ENCODE measurements at places on chromosomes 11 and 22. TPM values are rescaled to one million over a fixed set of nuclear protein-coding genes. Genes with fewer than 3 reads are reported as not detected.

GRCh38 chr11:58276151-58276550 is 8.1 kb upstream of the OR10W1 start:
- H3K27ac ChIP-seq: no peak overlapping the region
- H3K36me3 ChIP-seq: no peaks in the 10 kb centered on the region
- H3K27me3 ChIP-seq: no peaks in the 10 kb centered on the region

- no peak overlapping the region for H3K4me3 ChIP-seq
- H3K4me1 ChIP-seq: peaks cover 17% of the 10 kb centered on the region
Measured at GRCh38 chr22:35911877-35912276, 116.7 kb downstream of the RBFOX2 start.

GRCh38 chr22:40213478-40213877 is 35.8 kb downstream of the TNRC6B start:
- no peaks in the 10 kb centered on the region for H3K4me1 ChIP-seq
- DNase-seq: no peak
- H3K27ac ChIP-seq: no peak overlapping the region
- no peaks in the 10 kb centered on the region for H3K36me3 ChIP-seq
- H3K4me3 ChIP-seq: no peak overlapping the region
- no peaks in the 10 kb centered on the region for H3K27me3 ChIP-seq

GRCh38 chr11:126214841-126215240 is 3.3 kb downstream of the FAM118B start:
- H3K36me3 ChIP-seq: peaks cover 2% of the 10 kb centered on the region
- H3K4me3 ChIP-seq: no peak overlapping the region
- peaks cover 30% of the 10 kb centered on the region for H3K4me1 ChIP-seq
- no peak for DNase-seq
- no peak overlapping the region for H3K27ac ChIP-seq
- H3K27me3 ChIP-seq: no peaks in the 10 kb centered on the region

DNA sequence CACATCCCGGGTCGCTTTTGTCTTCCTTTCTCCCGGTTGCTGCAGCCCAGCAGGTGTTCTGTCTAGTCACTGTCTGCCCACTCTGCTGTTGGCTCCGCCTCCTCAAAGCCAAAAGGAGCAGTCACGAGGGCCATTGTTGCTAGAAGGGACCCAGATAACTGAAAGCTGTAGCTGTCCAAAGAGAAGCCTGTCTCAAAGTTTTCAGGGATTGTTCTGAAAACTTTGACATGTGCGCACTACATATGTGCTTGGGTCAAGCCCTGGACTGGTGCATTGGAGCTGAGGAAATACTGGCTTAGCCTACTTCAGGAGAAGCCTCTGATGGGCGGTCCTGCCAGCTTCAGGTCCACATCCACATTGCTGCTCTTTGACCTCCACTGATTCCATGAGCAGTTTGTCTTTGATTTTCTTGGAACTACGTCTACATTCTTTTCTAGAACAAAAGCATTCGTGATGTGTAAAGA is 8.8 kb upstream of the OR2AT4 start:
- H3K4me3 ChIP-seq: no peak overlapping the region
- H3K27me3 ChIP-seq: peaks cover 2% of the 10 kb centered on the region
- no peak overlapping the region for H3K27ac ChIP-seq

- H3K27ac ChIP-seq: no peak overlapping the region
- DNase-seq: no peak
- no peak overlapping the region for H3K4me3 ChIP-seq
- H3K27me3 ChIP-seq: no peaks in the 10 kb centered on the region
- H3K36me3 ChIP-seq: peaks cover 43% of the 10 kb centered on the region
Measured at GRCh38 chr11:34126959-34127848, 21.8 kb downstream of the NAT10 start.

DNA sequence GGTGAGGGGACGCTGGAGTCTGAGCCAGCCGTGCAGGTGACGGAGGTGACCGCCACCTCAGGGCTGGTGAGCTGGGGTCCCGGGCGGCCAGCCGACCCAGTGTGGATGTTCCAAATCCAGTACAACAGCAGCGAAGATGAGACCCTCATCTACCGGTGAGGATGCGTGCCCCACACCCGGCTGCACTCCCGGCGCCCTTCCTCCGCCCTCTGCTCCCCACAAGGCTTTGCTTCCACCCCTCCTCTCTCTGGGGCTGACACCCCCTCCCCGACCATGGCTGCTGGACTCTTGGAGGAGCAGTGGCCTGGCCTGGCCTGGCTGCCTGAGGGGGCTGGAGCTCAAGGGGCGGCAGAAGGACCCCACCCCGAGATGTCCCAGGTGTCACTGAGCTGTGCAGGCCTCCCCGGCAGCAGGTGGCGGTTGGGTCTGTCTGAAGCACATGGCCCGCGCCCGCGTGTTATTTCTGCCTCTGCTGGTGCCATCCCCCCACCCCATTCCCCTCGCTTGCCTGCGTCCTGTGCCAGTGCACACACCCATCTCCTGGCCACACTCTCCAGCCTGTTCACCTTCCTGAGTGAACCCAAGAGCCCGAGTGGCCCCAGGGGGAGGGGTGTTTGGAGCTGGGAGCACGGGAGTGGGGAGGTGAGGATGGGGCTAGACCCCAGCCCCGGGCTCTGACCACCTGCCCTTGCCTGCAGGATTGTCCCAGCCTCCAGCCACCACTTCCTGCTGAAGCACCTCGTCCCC is 2.2 kb downstream of the LRFN4 start:
- no peak for DNase-seq
- H3K27me3 ChIP-seq: no peaks in the 10 kb centered on the region
- H3K4me3 ChIP-seq: no peak overlapping the region
- no peak overlapping the region for H3K27ac ChIP-seq
- H3K4me1 ChIP-seq: peaks cover 22% of the 10 kb centered on the region

GRCh38 chr22:42915980-42916765 is 59.1 kb upstream of the ARFGAP3 start:
- H3K27me3 ChIP-seq: no peaks in the 10 kb centered on the region
- DNase-seq: no peak
- H3K4me1 ChIP-seq: no peaks in the 10 kb centered on the region
- H3K27ac ChIP-seq: no peak overlapping the region

DNA sequence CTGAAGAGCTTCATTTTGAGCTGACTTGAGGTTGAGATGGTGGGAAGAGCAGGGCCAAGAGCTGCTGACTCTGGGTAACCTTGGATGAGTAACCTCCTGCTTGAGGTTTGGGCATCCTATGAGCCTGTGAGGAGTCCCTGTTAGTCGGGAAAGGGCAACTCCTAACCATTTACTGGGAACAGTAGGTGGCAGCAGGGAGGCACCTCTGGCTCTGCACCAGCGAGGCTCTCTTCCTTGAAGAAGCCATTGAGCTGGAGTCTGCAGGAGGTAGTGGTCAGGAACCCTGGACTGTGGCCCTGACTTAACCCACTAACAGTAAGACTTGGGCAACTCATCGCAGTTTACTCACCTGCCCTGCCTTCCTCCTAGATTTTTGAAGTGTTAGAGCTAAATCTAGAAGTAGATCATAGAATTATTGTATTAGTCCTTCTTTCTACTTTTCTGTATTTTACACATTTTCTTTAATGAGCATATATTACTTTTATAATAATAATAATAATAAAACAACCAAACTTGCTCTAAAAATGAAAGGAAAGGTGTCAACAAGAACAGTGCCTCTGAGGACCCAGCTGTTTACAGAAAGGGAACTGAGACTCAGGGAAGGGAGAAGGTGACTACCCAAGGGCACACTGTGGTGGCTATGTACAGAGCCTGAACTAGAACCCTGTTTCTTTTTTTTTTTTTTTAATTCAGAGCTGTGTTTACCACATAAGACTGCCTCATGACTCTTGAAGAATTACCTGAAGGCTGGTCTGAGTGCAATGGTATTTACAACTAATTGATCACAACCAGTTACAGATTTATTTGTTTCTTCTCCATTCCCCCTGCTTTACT is 47.5 kb downstream of the MEI1 start:
- no peaks in the 10 kb centered on the region for H3K4me1 ChIP-seq
- H3K27me3 ChIP-seq: no peaks in the 10 kb centered on the region
- H3K36me3 ChIP-seq: no peaks in the 10 kb centered on the region
- H3K27ac ChIP-seq: no peak overlapping the region
- H3K4me3 ChIP-seq: no peak overlapping the region

DNA sequence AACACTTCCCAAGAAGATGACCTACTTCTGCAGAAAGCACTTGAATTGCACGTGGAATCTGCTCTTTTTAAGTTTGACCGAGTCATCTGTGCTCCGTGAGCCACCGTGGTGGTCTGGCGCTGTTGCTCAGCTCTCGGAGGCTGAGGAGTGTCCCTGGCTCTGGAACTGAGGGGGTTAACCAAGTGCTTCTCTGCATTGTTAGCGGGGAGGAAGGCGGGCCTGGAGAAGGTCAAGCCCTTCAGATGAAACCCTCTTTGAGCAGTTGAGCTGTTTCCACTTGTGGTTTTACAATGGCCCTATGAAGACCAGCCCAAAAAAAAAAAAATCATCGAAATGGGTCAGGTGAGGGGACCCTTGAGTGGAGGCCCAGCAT is 286.4 kb downstream of the NTM start:
- peaks cover 16% of the 10 kb centered on the region for H3K27me3 ChIP-seq
- H3K4me3 ChIP-seq: no peak overlapping the region
- H3K27ac ChIP-seq: no peak overlapping the region
- no peaks in the 10 kb centered on the region for H3K4me1 ChIP-seq
- H3K36me3 ChIP-seq: no peaks in the 10 kb centered on the region
- DNase-seq: no peak

DNA sequence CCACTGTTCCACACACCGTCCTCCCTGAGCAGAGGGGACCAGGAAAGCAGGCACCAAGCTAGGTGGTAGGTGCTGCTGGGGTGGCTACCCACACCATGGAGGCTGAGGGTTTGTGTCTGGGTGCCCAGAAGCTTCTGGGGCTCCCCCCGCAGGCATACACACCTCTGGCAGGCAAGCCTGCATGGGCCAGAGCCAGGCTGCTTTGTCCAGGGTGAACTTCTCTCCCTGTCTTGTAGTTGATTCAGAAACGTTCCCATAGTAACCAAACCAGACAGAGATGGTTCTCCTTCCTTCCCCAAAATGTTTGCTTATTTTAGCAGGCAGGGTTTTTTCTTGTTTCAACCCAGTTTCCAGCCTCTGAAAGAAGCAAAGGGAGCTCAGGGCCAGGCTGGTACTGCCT is 40.9 kb upstream of the SUSD2 start:
- no peak for DNase-seq
- H3K36me3 ChIP-seq: no peaks in the 10 kb centered on the region
- no peak overlapping the region for H3K4me3 ChIP-seq
- no peak overlapping the region for H3K27ac ChIP-seq

- H3K36me3 ChIP-seq: no peaks in the 10 kb centered on the region
- no peak overlapping the region for H3K27ac ChIP-seq
- no peaks in the 10 kb centered on the region for H3K27me3 ChIP-seq
- no peak overlapping the region for H3K4me3 ChIP-seq
Measured at GRCh38 chr11:20110908-20111669, 49.2 kb downstream of the DBX1 start.

DNA sequence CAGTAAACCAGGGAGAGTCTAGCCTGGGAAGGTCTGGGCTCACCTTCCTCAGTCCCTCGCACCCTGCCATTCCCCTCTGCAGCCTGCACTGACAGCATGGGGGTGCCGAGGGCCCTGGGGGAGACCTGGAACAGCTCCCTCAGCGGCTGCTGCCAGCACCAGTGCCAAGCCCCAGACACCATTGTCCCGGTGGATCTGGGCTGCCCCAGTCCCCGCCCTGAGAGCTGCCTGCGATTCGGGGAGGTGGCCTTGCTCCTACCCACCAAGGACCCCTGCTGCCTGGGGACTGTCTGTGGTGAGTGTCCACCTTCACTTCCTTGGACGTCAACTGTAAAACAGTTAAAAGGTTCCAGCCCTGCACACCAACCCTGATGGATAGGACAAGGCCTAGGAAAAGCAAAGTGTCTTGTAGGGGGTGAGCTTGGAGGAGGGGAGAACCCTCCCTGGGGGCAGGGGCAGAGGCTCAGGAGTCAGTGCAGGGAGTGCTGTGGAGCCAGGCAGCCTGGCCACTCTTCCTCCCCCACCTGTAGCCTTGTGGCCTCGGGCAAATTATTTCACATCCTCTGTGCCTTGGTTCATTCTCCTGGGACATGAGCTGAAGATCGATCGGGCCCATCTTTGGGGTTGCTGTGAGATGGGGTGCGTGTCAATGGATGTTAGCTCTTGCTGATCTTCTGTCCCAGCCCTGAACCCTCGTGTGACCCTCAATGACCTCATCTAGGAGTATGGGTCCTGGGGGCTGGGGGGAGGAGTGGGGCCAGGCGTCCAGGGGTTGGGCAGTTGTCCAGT is 85.2 kb upstream of the MYOD1 start:
- H3K27ac ChIP-seq: no peak overlapping the region
- no peak for DNase-seq
- peaks cover 3% of the 10 kb centered on the region for H3K27me3 ChIP-seq
- no peaks in the 10 kb centered on the region for H3K36me3 ChIP-seq
- H3K4me3 ChIP-seq: no peak overlapping the region

GRCh38 chr11:58442136-58442535 is at the start of gene OR5B12:
Gene OR5B12 (minus strand): TSS chr11:58442236. CDS start chr11:58440151, 2,085 bp downstream.
- no peak within 1 kb of the TSS for H3K4me3 ChIP-seq
- H3K4me1 ChIP-seq: no peaks in the 10 kb centered on the region
- H3K27me3 ChIP-seq: no peaks in the 10 kb centered on the region

DNA sequence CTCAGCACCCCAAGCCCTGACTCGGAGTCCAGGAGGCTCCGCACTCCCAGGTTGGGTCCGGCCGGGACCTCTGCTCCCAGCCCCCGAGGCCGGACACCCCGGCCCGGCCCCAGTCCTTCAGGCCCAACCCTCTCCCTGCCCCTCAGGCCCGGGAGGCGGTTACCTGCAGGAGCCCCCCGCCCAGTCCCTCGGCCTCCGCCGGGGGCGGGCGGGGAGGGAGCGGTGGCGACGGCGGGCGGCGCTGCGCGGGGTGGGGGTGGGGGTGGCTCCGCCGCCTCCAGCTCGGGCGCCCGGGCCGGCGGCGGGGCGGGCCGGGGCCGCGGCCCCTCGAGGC is 310 bp downstream of the TCF20 start:
- peak overlapping the region; percentile 72 for H3K4me3 ChIP-seq
- no peaks in the 10 kb centered on the region for H3K36me3 ChIP-seq
- DNase-seq: no peak
- H3K27ac ChIP-seq: peak overlapping the region; percentile 80

DNA sequence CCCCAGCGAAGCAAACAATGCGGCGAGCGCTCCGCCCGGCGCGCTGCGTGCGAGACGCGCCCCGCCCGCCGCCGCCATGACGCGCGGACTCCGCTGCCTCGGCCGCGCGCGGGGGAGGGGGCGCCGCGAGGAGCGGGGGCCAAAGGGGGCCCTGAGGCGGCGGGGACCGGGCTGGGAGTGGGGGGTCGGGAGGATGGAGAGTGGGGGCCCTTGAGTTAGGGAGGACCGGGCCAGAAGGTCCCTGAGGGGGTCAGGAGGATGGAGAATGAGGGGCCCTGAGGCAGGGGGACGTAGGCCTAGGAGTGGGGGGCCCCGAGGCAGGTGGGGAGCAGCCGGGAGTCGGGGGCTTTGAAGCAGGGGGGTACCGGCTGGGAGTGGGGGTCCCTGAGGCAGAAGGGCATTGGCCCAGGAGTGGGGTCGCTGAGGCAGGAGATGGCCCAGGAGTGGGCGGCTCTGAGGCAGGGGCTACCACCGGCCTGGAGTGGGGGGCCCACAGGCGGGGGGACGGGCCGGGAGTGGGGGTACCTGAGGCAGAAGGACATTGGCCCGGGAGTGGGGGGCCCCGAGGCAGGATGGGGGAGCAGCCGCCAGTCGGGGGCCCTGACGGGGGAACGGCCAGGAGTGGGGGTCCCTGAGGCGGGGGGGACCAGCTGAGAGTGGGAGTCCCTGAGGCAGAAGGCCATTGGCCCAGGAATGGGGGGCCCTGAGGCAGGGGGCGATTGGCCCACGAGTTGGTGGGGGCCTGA is at the start of gene BRD1:
Gene BRD1 (minus strand): TSS at position 21 of the 746 bp plus-strand sequence. CDS start 3,556 bp downstream, outside the sequence.
- H3K4me1 ChIP-seq: peaks cover 6% of the 10 kb centered on the region
- no peaks in the 10 kb centered on the region for H3K27me3 ChIP-seq

GRCh38 chr11:3686751-3687150 is 15.6 kb upstream of the CHRNA10 start:
- peaks cover 57% of the 10 kb centered on the region for H3K36me3 ChIP-seq
- H3K27ac ChIP-seq: no peak overlapping the region
- no peaks in the 10 kb centered on the region for H3K4me1 ChIP-seq

Gene PGA5
- total RNA-seq: not detected

Gene B3GAT3
- total RNA-seq: 68.2 TPM

Gene ADORA2A
- 11.5 TPM for total RNA-seq
